ENCODE measurements at places on chromosomes 2 and 18. TPM values are rescaled to one million over a fixed set of nuclear protein-coding genes. Genes with fewer than 3 reads are reported as not detected.

Gene COL4A4
- 0.78 TPM for total RNA-seq

Gene RAB6C
- 0.78 TPM for total RNA-seq

Gene NAPG
- 108 TPM for total RNA-seq

Gene CCL20
- not detected for total RNA-seq

Gene COMMD1
- total RNA-seq: 37.3 TPM

Gene IL1RL1
- not detected for total RNA-seq

Gene UPP2
- 1.7 TPM for total RNA-seq
